Fibroblast of gingiva (primary cell): ENCODE measurements at places on chromosomes 13 and 19.

DNA sequence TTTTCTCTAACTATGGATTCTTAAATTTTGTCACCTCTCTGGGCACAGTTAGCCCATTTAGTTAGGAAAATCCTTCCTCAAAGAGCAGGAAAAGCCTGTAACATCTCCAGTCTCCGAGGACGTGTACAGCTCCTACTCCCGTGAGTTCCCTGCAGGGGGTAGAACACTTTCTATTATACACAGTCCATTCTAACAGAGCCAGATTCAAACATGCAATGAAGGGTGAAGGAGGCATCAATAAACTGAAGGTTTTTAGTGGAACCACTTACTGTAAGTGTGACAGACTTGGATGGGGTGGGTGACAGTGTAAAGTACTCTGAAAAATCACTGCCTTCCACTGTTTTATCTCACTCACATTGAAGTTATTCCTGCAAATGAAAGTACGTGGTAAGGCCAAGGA lies 204.7 kb upstream of the DACH1 start:
- DNase-seq, result no peak

- no peak for DNase-seq
Observed at GRCh38 chr19:33064458-33064791, 263 bp downstream of the RHPN2 start.

DNA sequence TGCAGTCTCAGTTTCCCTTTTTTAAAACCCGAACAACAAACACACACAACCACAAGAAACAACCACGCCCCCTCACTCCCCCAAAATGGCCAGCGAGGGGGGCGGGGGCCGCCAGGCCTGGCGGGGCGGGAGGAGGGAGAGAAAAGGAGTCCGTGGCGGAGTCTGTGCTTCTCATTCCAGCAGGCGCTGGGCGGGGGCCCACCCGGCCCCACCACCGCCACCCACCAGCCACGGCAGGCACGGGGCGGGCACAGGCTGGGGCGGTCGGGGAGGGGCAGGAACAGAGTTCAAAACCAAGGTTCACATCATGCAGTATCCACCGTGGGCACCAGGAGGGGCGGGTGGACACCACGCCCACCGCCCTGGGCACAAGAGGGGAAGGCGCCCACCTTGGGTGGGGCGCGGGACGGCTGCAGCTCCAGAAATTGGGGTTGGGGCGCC lies 12.9 kb downstream of the DPF1 start:
- DNase-seq, result no peak

- no peak for DNase-seq
Observed at GRCh38 chr13:82847595-82847994, 1034.7 kb downstream of the SLITRK1 start.

DNA sequence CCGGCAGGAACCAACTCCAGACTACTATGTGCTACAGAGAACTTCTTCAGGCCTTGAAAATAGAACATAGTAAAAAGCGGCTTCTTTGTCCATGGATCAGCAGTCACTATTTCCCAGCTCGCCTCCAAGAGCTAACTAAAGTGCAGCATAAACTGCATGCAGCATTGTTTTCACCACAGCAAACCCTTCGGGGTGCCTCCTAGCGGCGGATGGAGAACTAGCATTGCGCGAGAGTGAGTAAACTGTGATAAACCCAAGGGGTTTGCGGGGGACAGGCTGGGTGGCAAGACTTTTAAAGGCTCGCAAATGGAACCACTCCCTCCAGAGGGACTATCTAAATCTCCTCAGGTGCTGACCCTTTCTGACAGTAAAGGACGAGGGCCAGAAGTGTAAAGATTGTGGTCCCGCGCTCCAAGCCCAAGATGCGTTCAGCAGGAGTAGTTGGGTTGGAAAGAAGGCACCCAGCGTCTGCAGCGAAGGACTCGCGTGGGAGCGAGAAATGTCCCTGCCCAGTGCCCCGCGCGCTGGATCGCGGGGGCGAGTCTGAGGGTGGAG lies 21.5 kb upstream of the SGCG start:
- DNase-seq, result no peak

GRCh38 chr13:34419025-34419424 lies 523.0 kb upstream of the NBEA start:
- no peak for DNase-seq

DNA sequence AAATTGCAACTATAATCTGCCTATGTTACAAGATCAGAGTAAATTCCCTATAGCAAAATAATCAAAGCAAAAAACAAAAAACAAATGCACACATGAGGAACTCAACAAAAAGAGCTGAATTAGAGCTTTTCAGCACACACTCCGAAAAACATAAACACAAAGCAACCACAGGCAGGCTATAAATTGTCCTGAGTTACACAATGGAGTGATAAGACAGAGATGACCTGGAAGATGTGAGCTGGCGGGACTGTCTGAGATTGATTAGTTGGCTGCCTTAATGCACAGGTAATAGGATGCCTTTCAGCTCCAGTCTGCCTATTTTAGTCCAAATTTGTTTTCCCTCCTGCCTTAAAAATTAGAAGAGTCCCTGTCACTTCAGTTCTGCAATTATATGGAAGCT lies 159.0 kb upstream of the FNDC3A start:
- no peak for DNase-seq

DNA sequence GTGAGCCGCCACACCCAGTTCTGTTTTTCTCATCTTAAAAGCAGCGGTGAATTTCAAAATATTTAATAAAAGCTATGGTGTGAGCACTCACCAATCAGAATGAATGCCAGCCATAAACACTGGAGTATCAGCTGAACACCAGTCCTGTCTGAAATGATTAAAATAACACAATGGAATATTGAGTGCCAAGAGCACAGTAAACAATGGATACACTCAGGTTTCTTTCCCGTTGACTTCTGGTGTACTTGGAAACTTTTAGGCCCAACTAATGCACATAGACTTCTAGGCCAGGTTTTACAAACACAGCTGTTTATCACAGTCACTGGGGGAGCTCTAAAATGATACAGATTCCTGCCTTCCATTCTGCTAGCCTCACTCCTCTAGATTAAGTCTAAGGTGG lies 68.3 kb downstream of the SLC6A16 start:
- DNase-seq, result no peak

GRCh38 chr19:2055931-2056836 lies 5.1 kb upstream of the MKNK2 start:
- DNase-seq, result peak; percentile 90

GRCh38 chr13:61950828-61951227 lies 535.2 kb upstream of the PCDH20 start:
- no peak for DNase-seq

- DNase-seq, result no peak
Observed at GRCh38 chr13:44592216-44592847, 16.2 kb upstream of the TSC22D1 start.

- DNase-seq, result no peak
Observed at GRCh38 chr13:86098511-86098910, 299.3 kb upstream of the SLITRK6 start.

GRCh38 chr13:34640179-34640992 lies 301.7 kb upstream of the NBEA start:
- no peak for DNase-seq

GRCh38 chr13:102040812-102041211 lies 361.0 kb downstream of the FGF14 start:
- DNase-seq, result no peak

DNA sequence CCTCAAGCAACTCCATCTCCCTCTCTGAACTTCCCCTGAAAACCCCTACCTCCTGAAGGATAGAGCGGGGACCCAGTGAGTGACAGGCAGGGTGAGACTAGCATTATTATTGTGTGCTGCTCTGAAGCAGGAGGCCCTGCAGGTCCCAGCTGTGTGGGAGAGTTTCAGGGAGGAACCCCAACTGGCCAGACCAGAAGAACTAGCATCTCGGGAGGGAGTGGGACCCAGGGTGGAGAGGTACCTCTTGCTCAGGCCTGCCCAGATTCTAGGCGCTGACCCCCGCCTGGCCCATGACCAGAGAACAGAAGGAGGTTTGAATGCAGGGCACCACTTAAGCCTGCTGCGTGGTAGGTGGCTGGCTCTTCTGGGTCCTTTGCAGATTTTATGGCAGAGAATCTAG lies 5.7 kb upstream of the LYPD3 start:
- DNase-seq, result no peak
